ENCODE measurements at places on chromosomes 16 and 17. TPM values are rescaled to one million over a fixed set of nuclear protein-coding genes. Genes with fewer than 3 reads are reported as not detected.

The CARD14 gene
- not detected for total RNA-seq

The ASPHD1 gene
- 1.7 TPM for total RNA-seq

The SAMD14 gene
- 2.0 TPM for total RNA-seq

The GNAO1 gene
- total RNA-seq: 9.7 TPM

The GOSR2 gene
- 20.9 TPM for total RNA-seq

The AOC3 gene
- 3.9 TPM for total RNA-seq

The ZACN gene
- total RNA-seq: 0.13 TPM

The KRTAP4-9 gene
- total RNA-seq: not detected

The CBFA2T3 gene
- total RNA-seq: 6.0 TPM

The PMFBP1 gene
- 0.09 TPM for total RNA-seq

The OR1A1 gene
- total RNA-seq: not detected
